Stimulated activated CD8-positive, alpha-beta memory T cell treated with anti-CD3 and anti-CD28 coated beads, Interleukin-2, amount 100 ng/mL, for 48 hours (primary cell): ENCODE measurements at places on chromosomes 11 and 22.
A peak's percentile ranks its signal among the peaks of the same experiment; 100 is the strongest.

- no peak for DNase-seq
Observed at GRCh38 chr22:26055693-26056092, 113.6 kb upstream of the SEZ6L start.

DNA sequence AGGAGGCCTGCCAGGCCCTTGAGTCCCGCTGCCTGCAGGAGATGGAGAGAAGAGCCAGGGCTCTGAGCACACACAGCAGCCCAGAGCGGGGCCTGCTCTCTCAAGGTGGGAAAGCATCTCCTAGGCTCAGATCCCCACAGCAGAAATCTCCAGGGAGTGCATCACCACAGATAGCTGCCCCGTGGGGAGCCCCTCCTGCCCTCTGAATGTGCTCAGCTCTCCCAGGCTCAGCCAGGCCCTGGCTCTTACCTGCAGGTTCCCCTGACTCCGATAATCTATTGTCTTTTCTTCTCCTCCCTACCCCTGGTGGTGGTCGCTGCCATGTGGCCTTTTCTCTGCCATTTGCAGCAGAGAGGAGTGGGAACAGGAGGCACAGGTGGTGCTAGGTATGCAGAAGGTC, 49.9 kb downstream of the BTG4 start:
- no peak for DNase-seq

GRCh38 chr22:41261541-41262249, 21.0 kb upstream of the CHADL start:
- DNase-seq = no peak

DNA sequence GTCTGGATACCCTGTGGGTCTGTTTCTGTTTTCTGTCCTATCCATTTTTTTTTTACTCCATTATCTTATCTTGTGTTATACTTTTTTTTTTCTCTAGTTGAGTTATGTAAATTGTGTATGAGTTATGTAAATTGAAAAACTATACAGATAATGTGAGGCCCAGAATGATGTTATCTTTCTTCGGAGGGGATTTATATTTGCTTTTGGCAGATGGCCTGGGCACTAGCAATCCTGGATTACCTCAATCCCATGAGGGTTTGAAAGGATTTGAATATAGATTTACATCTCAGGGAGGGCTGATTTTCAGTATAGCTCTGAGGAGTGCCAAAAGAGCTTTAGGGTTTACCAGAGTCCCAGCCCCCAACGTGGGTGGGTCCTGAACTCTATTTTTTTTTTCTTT, 71.0 kb downstream of the CSTPP1 start:
- no peak for DNase-seq

- no peak for DNase-seq
Observed at GRCh38 chr11:130524132-130524790, 75.8 kb downstream of the ADAMTS15 start.

- no peak for DNase-seq
Observed at GRCh38 chr11:46012185-46012584, 89.7 kb downstream of the LARGE2 start.

DNA sequence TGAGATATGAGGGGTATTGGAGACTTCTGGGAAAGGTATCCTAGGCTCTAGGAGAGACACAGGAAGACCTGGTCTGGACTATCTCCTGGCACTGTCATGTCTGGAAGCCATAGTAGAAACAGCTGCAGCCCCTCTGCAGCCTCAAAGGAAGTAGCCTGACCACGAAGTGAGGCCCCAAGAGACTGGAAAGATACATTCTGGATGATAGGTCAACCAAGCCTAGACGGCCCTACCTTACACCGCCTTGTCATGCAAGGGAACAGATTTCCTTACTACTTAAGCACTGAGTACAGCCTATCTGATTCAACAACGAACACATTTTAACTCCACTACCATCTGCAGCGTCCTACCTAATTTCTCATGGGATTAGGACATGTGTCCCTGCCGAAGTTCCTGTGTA, 31.1 kb downstream of the UQCR10 start:
- no peak for DNase-seq

- no peak for DNase-seq
Observed at GRCh38 chr11:73175551-73176144, 33.5 kb upstream of the FCHSD2 start.

GRCh38 chr11:45657496-45658260, 7.7 kb downstream of the CHST1 start:
- DNase-seq = no peak

DNA sequence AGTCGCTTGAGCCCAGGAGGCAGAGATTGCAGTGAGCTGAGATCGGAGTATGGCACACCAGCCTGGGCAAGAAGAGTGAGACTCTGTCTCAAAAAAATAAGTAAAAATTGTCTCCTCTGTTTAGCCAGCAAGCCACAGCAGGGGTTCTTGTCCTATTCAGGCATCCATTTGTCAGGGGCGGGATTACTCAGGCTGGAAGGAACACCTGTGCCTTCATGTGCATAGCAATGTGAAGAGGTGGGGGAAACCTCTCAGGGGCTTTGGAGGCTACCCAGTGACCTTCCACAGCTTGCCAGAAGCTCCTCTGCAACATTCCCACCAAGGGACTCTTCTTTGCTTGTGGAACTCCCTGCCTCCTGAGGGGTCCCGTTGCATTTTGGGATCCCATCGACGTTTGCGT, 63.3 kb downstream of the FBLN1 start:
- DNase-seq = no peak

DNA sequence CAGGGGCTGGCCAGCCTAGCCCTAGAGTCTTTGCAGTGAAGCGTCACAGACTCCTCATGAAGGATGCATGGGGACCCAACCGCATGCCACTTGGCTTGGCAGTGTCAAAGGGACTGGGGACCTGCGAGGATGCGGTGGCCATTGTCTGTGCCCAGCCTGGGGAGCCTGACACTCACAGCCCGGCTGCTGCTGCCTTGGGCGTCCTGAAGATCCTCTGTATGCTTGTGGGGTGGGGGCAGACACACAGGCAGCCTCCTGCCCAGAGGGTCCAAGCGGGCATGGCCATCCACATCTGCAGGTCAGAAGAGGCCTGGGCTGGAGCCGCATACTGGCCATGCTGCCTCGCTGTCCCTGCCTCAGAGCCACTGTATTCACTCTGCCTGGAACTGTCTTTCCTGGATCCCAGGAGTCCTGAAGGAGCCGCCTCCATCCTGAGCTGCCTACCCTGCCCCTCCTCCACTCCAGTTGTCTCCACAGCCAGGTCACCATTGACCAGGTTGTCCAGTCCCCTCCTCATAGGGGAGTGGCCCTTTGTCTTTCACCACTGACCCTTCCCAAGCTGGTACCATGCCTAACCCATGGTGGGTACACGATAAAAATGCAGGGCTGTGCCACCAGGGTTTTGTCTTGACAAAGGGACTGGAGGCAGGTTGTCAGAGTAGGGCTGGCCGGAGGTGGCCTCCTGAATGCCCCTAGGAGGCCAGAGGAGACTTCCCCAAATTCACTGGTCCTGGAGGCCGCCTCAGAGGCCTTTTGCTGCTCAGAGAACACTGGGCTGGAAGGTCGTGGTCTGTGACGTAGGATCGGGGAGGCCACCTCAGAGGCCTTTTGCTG, 107.0 kb downstream of the KCNQ1OT1 start:
- DNase-seq = no peak

DNA sequence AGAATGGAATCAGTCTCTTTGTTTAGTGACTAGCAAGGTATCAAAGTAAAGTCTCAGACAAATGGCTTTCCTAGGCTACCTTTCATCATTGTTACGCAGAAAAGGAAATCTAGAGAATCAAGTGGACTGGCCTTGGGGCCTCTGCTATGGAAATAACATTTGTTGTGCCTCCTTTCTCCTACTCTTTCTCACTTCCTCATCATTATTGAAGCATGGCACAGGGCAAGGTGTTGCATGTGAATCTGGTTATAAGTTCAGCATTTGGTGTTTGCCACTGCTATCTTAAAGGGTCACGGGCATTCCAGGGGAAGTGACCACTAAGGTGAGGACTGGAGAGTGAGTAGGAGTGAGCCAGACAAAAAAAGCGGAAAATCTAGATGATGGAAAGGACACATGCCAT, 54.9 kb downstream of the GLYATL1 start:
- no peak for DNase-seq

- no peak for DNase-seq
Observed at GRCh38 chr11:44940404-44940803, 10.3 kb downstream of the TP53I11 start.

DNA sequence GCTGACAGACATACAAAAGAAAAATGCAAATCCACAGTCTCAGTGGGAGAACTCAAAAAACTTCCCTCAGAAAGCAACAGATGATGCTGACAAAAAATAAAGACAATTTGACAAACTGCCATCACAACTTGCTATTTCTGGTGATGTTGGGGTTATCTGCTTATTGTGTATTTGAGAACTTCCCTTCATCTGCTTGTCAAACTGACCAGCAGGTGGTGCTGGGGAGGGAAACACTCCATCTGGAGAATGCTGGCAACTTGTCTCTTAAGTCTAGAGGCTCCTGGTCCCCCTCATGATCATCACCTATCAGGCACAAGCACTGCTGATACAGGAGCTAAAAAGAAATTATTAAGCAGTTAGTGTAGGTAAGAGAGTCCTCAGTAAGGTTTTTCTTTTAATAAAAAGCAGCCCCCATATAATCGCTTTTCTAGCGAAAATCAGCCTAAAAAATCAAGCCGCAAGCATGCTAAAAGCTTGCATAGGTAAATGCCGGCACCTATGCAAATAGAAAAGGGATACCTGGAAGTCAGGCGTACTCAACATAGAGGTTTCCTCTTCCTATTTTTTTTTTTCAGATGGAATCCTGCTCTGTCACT, 9.8 kb upstream of the FAM111B start:
- DNase-seq = peak; percentile 44

DNA sequence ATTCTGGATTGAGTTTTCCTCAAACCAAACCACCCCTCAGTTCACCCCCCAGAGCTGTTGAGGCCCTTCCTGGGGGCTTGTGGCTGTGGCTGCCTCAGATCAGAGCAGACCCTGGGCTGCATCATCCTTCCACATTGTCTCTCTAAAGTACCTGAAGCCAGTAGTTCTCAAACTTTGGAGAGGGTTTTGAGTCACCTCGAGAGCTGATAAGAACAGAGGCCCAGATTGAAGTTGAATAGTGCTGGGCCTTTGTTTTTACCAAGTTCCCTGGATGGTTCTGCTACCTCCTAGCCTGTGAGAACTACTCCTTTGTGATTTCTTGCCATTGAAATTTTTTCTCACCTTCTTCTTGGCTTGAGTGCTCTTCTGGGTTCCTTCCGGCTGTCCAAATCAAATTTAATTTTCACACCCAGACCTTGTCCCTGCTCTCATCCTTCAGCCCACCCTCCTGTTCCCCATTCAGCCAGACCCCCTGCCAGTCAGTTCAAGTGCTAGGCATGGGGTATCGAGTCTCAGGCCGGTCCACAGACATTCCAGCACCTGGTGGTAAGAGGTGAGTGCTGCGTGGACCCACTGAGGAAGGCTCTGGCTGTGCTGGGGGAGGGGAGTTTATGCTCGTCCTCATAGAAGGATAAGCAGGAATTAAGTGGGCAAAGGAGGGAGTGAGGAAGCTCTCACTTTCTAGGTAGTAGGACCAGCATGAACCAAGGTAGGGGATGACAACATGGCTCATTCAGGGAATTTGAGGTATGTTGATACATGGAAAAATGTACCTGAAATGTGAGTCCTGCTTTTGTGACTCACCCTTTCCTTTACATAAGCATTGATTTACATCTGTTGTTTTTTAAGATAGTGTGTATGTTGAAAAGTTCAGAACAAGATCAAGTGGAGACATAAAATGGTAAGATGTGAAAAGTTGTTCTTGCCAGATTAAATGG, 116.5 kb downstream of the PTPRJ start:
- no peak for DNase-seq

GRCh38 chr11:132910011-132910760, 622.1 kb downstream of the OPCML start:
- no peak for DNase-seq

DNA sequence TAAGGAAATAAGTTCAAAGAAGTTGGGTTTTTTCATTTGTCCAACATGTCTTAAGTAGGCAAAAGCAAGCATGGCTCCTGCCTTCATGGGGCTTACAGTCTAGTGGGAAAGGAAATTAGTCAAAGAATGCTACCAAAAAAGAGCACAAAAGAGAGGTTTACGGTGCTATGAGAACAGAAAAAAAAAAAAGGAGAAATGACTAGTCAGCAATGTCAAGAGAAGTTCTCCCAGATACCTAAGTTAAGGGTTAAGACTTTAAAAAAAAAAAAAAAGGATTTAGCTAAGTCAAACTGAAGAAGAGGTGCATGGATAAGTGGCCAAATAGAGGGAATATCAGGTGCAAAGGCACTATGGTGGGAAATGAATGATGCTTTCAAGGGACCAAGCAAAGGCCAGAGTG, 29.3 kb downstream of the SERGEF start:
- no peak for DNase-seq

GRCh38 chr11:20707876-20708275, 38.5 kb downstream of the NELL1 start:
- DNase-seq = no peak

DNA sequence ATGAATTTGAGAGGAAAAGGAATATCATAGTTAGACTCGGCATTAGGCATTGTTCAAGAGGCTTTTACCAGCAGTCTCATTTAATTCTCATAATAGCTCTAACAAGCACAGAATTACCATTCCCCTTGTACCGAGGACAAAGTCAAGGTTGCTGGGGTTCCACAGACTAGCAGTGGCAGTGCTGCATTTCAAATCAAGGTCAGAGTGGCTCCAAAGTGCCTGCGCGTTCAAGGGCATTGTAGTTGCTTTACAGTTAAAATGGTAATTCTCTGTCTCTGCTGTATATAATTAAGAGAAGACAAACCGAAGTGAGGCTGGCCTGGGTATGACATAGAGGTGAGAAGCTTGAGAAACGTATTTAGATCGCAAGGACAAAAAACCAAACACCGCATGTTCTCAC, 40.4 kb upstream of the TP53AIP1 start:
- no peak for DNase-seq
